ENCODE measurements at places on chromosomes 2 and 18.
A peak's percentile ranks its signal among the peaks of the same experiment; 100 is the strongest.

GRCh38 chr2:153133716-153134115 lies 344.8 kb downstream of the RPRM start:
- DNase-seq, result no peak

- DNase-seq, result no peak
These were observed 1.8 kb downstream of the PRLH start for GRCh38 chr2:237568121-237568660.

- DNase-seq, result no peak
These were observed 3.6 kb upstream of the MYOM1 start for GRCh38 chr18:3223356-3223755.

GRCh38 chr18:5980721-5981120 lies 85.4 kb upstream of the TMEM200C start:
- no peak for DNase-seq

- no peak for DNase-seq
These were observed 237.4 kb downstream of the LPIN1 start for GRCh38 chr2:11983870-11984269.

DNA sequence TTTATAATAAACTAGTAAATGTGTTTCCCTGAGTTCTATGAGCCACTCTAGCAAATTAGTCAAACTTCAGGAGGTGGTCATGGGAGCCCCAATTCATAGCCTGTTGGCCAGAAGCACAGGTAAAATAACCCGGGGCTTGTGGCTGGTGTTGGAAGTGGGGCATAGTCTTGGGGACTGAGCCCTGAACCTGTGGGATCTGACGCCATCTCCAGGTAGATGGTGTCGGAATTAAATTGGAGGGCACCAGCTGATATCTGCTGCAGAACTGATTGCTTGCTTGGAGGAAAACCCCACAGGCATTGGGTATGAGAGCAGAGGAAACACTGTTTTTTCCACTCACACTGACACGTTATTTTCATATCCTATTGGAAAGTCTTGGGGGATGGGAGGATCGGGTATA lies 14.1 kb downstream of the NMS start:
- DNase-seq, result no peak

- no peak for DNase-seq
These were observed 14.7 kb upstream of the ITGB6 start for GRCh38 chr2:160214461-160215445.

- no peak for DNase-seq
These were observed 1.9 kb downstream of the REV1 start for GRCh38 chr2:99487906-99488305.

GRCh38 chr2:28934769-28935168 lies 40.3 kb downstream of the WDR43 start:
- DNase-seq, result no peak

DNA sequence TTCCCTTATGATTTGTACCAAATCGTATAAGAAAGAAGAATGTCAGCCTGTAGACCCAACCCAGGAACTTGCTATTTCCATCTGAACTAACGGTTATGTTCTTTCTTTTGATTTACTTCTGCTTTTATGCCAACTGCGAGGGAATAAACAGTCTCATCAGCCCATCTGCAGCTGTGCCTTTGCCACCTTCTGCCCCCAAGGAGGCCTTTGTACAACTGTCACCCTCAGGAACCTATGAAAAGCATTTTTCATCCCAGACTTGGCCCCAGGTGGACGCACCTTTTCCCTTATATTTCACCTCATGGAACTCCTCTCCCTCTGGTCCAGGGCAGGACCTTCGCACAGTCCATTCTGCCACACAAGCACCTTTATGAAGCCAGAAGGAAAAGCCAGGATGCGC lies 109.8 kb downstream of the AOX1 start:
- DNase-seq, result no peak

DNA sequence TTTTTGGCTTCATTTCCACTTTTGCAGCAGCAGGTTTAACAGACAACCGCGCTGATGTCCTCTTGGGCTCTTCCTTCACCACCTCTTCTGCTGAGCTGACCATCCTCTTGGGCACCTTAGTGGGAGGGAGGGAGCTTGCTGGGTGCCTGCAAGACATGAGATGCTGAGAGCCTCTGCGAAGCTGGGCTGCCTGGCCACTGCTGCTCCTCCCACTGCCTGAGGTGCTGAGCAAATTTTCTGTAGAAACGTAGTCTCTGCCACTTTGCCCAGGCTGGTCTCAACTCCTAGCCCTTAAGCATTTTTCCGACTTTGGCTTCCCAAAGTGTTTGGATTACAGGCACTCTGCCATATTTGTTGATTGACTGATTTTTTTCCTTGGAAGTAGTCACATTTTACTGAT lies 422.2 kb upstream of the MC4R start:
- no peak for DNase-seq

GRCh38 chr2:7146151-7146550 lies 228.9 kb downstream of the RNF144A start:
- no peak for DNase-seq

DNA sequence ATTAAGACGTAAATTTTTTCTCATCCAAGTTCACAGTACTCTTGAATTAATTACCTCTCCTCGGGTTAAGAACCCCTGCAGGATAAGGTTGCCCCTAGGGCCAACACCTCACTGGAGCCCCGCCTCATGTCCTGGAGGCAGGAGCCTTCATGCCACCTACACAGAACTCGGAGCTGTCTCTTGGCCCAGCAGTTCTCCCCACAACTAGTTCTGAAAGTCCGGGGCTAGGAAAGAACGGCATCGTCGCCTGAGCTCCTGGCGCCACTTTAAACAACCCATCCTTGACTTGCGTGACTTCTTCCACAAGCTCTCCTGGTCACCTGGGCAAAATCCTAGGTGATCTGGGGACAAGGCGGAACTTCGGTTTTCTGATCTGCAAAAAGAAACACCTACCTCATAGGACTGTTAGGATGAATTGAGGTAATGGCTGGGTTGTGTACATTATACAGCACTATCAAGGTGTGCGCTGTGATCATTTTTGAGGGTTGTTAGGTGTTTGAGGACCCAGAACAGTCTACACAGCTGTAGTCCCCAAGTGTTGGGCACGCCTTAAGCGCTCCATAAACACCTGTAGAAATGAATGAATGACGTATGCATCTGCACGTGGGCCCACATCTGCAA lies 641 bp upstream of the ITGA6 start:
- DNase-seq, result no peak

GRCh38 chr2:167875529-167875928 lies 371.9 kb downstream of the STK39 start:
- DNase-seq, result no peak

DNA sequence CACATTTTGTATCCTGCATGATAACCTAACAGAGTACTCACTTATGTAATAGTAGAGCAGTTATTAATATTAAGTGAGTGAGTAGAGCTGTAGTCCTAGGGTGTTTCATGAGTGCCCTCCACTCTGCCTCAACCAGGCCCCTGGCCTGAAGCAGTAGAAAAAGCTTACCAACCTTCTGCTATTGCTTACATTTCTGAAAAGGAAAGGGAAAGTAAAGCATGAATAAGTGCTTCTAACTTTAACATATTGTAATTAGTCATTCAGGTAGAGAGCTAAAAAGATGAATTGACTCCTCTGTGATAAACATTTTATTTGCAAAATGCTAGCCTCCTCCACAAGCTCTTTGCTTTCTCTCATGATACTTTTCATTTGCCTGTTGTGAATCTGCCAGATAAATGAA lies 94.7 kb upstream of the RPE start:
- no peak for DNase-seq

- DNase-seq, result no peak
These were observed 286.5 kb upstream of the SYT4 start for GRCh38 chr18:43563780-43564179.

GRCh38 chr18:9890957-9891356 lies 5.2 kb downstream of the TXNDC2 start:
- no peak for DNase-seq

DNA sequence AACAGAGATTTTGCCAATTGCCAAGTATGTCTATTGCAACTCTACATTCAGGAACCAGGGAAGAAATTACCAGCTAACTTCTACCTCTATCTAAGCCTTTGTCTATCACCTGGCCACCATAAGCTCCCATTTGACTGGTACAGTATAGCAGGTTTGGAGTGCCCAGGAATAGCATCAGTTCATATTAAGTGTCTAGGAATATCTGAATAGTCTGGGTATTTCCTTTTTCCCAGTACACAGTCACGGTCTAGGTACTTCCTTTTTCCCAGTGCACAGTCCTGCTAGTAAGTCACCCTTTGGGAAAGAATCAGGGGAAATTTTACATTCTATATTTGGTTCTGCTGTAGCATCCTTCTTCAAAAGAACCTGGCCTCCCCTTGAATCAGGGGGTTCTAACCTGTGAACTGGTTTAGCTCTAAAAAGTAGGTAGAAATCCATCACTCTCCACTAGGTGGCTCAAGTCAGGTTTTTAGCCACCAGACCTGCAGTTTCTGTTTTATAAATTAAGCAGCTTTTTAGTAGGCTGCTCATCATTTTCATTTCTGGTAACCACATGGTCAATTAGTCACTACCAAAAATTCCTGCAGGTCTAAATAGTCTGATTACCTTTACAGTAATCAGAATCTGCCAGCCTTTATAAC lies 49.3 kb upstream of the DNAJC10 start:
- no peak for DNase-seq

GRCh38 chr18:7870855-7871254 lies 303.7 kb downstream of the PTPRM start:
- DNase-seq, result no peak

DNA sequence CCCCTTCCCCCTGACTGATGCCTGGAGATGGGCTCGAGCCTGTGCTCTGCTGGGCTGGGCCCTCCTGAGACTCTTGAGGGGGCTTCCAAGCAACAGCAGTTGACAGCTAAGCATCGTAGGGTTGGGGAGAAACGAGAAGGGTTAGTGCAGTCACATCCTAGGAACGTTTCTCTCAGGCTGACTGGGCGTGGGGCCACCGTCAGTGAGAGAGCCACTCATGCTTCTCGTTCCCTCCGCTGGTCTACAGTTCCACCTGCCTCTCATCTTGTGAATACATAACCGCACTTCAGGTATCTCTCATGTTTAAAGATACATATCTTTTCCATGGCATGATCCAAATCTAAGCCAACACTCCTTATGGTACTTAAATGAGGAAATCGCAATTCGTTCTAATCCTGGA lies 66.4 kb downstream of the TRAPPC12 start:
- no peak for DNase-seq

DNA sequence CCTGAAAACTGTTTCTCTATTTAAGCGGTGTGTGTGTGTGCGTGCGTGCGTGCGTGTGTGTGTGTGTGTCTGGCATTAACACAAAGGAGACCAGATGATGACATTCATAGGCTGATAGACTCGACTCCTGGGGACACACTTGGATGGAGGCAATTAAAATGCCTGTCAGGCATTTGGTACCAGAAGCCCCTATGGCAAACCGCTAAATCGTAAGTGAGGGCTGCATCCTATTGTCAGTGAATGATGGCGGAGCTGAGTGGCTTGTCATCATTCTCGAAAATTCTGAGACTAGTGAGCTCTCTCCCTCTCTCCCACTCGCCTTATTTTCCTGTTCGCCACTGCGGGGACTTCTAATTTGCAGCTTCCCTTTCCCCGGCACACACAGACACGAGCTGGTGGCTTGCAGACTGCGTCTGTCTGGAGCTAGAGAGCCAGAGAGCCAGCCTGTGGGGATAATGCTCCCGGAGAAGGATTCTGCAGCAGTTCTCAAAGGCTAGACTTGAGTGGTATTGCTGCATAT lies 155.4 kb downstream of the MAP2 start:
- peak; percentile 27 for DNase-seq

DNA sequence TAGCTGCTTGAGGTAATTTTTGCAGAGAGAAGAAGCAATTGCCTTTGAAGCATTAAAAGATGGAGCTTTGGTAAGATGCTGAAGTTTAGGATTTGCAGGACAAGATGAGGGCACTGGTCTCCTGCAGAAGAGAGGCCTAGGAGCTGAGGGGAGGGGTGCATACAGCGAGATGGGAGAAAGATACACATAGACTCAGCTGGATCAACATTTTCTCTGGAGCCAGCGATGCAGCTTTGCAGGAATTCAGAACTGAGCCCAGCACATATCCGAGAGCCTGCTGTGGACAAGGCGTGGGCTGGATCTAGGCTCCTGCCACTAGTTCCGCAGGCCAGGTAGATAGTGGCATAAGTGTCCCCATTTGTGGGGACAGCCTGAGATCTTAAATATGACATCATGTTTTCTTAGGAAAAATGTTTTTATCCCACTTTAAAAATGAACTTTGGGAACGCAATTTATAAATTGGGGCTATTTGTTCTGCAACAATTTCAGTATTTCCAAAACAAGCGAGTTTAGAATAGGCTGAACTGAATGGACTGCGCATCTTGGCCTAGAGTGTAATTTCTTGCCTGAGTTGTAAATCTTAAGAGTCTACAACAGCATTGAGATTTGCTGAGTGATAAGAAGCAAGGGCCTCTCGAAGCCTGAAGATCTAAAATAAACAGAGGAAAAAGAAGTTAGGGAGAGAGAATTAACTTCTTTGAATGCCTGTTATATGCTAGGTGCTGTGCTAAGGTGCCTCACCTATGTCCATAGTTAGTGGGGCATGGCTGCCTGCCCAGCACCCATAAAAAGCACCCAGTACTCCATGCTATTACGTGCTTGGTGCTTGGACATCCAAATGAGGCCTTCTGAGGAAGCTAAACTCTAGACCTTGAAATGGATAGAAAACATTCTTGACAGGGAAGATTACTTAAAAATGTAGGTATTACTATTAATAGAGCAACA lies 17.3 kb downstream of the GRHL1 start:
- DNase-seq, result no peak

GRCh38 chr2:197889041-197889440 lies 84.6 kb downstream of the PLCL1 start:
- no peak for DNase-seq

DNA sequence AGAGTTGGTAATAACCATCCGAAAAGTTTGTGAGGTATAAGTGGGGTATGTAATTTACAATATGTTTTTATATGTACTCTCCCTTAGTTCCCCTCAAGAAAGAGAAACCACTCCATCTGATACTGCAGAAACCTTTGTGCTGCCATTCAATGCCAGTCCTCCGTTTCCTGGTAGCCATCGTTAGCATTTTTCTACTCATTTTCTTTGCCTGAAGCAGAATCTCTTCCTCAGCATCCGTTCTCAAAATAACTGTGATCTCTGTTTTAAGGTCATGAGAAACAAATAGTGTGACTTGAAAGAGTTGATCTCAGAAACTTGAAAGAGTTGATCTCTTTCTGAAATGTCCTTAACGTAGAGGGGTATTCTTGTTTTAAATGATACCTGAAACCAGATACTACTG lies 996 bp downstream of the PTCD3 start:
- DNase-seq, result no peak
